Substantia nigra (tissue), 51 donors: ENCODE measurements at places on chromosomes 2 and 18.
A peak's percentile ranks its signal among the peaks of the same experiment; 100 is the strongest.

DNA sequence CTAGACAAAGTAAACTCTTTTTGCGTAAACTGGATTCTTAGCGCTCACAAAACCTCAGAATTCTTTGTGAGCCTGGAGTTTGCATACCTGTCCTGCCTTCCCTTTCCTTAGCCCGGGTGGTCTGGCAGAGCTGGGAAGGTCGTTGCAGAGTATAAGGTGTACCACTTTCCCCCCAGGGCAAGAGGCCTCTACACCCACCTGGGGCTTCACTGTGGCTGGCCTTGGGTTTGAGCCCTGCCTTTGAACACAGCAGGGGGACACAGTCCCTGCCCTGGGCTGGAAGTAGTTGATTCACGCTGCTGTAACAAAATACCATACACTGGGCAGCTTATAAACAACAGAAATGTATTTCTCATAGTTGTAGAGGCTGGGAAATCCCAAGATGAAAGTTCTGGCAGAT, 133.9 kb downstream of the B3GNT2 start:
- no peak for DNase-seq

- DNase-seq, result no peak
Measured at GRCh38 chr18:59907660-59908059, 7.9 kb downstream of the PMAIP1 start.

- no peak for DNase-seq
Measured at GRCh38 chr2:32901313-32901712, 45.4 kb upstream of the LTBP1 start.

- no peak for DNase-seq
Measured at GRCh38 chr18:68940754-68941153, 142.9 kb downstream of the CCDC102B start.

GRCh38 chr2:118525346-118525745, 322.1 kb downstream of the EN1 start:
- no peak for DNase-seq

- peak; percentile 2 for DNase-seq
Measured at GRCh38 chr2:102826904-102827303, 65.1 kb downstream of the TMEM182 start.

DNA sequence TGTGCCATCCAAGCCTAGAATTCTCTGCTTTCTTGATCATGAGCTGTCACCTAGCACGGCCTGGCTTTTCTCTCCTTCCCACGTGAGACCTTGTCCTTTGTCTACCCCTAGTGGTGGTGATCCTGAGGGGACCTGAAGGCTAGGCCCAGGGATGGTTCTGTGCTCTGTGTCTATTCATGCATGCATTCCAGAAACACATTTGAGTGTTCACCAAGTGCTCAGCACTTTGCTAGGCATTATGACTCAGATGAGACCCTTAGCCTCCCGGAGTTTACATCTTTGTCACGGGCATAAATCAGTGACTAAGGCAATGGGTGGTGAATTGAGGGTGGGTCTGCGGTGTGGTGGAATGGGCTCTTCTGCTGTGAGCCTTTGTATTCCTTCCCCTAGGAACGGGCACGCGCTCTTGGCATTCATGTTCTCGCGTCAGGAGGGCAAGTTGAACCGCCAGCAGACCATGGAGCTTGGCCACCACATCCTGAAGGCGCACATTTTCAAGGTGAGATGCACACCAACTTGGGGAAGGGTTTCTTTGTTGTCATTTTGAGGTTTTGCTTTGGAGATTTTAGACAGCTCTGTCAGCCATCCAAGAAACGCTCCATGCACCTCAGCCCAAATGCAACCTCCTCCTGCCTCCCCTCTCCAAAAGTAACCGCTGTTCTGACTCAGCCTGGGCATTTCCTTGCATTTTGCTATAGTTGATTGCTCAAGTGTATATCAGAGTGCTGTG, 100.9 kb downstream of the WDSUB1 start:
- DNase-seq, result no peak

GRCh38 chr18:54673936-54674335, 82.9 kb downstream of the DYNAP start:
- DNase-seq, result no peak

GRCh38 chr18:35771172-35771571, 189.6 kb downstream of the GALNT1 start:
- DNase-seq, result no peak

DNA sequence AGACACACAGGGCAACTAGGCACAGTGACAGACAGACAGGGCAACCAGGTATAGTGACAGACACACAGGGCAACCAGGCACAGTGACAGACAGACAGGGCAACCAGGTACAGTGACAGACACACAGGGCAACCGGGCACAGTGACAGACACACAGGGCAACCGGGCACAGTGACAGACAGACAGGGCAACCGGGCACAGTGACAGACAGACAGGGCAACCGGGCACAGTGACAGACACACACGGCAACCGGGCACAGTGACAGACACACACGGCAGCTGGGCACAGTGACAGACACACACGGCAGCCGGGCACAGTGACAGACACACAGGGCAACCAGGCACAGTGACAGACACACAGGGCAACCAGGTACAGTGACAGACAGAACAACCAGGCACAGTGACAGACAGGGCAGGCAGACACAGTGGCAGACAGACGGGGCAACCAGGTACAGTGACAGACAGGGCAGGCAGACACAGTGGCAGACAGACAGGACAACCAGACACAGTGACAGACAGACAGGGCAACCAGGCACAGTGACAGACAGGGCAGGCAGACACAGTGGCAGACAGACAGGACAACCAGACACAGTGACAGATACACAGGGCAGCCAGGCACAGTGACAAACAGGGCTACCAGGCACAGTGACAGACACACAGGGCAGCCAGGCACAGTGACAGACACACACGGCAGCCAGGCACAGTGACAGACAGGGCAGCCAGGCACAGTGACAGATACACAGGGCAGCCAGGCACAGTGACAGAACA, 64.7 kb upstream of the RAB6C start:
- no peak for DNase-seq

DNA sequence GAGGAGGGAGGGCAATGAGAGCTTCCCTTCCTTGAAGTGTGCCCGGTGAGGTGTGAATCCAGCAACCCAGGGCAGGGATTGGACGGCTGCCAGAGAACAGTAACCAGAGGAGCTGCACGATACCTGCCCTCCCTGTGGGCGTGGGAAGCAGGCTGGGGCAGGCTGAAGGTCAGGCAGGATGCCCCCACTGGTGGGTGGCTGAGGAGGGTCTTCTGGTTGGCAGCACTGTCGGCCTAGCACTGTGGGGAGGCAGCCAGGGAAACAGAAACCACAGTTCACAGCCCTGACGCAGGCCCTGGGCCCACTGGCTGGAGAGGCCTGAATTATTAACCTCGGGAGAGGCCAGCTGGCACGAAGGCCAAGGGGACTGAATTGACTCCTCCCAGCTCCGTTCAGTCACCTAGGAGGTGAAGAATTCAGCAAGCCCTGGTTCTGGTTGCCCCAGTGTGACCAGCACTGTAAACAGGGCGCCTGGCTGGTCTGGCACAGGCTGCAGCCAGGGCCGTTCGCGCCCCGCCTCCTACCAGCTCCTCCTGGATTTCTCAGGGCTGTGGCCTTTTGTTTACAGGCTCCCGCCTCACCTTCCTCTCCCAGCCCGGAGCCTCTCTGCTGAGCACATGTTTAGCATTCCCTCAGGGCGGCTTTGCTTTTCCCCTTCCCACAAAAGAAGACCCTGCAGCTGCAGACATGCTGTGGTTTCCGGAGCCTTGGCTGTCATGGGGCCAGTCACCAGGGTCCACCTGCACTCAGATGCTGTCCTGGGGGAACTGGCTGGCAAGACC, 97.8 kb downstream of the B3GNT2 start:
- DNase-seq, result no peak

DNA sequence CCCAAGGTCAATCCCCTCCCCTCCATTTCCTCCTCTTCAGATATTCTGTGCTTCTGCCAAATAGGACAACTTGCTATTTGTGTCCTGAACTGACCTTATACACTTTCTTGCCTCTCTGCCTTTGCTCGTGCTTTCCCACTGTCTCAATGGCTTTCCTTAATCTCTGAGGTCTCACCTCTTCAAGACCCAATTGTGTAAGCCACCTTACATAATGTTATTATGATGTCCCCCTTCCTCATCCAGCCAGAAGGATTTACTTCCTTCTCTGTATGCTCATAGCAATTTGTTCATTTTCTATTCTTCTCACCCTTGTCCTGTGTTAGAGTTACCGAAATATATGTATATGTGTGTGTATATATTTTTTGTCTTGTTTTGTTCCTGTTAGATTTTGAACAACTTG, 26.9 kb upstream of the DARS1 start:
- DNase-seq, result no peak

DNA sequence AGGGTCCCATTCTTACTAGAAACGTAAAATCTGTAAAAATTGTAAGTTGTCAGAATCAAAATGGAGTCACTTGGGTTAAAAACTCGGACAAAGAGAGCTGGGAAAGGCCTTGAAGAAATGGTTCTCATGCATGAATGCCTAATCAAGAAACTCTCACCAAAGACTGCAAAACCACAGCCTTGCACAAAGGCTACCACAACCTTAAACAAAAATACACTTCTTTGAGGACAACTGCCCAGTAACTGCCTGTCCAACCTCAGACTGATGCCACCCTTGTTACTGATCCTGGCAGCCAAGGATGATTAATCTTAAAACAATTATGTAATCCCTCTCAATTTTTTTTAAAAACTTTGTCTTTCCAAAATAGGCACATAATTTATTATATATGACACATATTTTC, 299.3 kb downstream of the CCDC85A start:
- no peak for DNase-seq

DNA sequence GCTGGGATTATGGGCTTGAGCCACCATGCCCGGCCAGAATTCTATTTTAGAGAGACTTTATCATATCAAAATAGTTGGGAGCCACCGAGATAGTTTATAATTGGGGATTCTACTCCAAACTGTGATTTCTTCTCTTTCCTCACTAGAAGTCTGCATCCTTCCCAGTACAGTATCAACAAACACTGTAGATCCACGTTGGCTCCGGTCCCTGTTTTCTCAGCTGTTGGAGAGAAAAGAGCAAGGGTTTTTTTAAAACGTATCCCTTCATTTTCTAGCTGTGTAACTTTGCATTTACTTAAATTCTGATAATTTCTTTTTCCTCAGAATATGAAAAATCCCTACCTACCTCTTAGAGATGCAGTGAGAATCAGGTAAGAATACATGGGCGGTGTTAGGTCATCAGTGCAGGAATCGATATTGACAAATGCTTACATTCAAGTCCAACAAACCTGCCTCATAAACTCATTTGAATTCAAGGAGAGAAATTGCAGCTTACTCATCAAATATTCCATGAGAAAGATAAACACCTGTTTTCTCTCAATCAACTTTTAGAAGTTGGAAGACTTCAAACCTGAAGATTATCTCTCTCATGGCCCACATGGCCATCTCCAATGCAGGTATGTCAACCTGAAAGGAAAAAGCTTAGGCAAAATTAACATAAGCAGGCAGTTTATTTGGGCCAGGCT, 17.7 kb upstream of the PDCL3 start:
- no peak for DNase-seq

DNA sequence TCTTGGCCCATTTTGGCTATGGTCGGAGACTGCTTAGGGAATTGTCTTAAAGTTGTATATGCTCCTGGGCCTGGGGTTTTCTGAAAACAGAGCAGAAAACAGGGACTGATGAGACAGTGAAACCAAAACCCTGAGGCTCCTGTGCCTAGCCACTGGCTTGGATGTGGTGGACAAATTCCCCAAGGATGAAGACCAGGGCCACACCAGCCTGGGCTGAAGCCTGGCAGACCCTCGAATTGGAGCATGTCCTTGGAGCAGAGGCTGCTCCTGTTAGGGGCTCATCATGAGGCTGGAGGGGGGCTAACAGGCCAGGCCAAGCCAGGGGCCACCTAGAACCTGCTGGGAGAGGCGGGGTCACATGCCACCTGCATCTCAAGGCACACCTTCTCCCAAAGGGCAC, 68.1 kb downstream of the STPG4 start:
- DNase-seq, result no peak

DNA sequence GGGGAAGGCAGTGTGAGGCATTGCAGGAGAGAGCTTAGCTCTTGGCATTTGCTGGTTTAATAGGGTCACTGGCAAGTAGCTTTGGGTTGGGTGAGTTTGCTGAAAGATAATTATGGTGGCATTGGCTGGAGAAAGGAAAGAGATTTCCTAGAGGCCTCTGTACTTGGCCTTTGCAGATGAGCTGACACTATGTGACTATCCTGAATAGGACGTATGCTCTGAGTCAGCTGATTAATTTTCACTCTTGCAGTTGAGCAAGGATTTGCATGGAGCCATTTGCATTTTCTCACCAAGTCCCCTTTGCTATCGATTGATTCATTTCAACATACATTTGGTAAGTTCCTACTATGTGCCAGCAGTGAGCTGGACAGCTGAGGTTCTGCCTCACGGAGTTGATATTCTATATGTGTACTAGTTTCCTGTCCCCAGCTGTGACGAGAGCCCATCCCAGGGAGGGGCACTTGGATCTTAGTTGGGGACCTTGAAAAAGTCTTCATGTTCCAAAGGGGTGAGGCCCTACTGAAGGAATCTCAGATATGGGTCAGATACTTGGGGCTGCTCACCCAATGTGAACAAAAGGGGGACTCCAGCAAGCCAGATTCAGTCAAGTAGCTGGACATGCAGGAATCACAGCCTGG, 245.7 kb downstream of the LOXHD1 start:
- DNase-seq, result no peak

GRCh38 chr18:6859676-6860422, 130.3 kb downstream of the ARHGAP28 start:
- no peak for DNase-seq

DNA sequence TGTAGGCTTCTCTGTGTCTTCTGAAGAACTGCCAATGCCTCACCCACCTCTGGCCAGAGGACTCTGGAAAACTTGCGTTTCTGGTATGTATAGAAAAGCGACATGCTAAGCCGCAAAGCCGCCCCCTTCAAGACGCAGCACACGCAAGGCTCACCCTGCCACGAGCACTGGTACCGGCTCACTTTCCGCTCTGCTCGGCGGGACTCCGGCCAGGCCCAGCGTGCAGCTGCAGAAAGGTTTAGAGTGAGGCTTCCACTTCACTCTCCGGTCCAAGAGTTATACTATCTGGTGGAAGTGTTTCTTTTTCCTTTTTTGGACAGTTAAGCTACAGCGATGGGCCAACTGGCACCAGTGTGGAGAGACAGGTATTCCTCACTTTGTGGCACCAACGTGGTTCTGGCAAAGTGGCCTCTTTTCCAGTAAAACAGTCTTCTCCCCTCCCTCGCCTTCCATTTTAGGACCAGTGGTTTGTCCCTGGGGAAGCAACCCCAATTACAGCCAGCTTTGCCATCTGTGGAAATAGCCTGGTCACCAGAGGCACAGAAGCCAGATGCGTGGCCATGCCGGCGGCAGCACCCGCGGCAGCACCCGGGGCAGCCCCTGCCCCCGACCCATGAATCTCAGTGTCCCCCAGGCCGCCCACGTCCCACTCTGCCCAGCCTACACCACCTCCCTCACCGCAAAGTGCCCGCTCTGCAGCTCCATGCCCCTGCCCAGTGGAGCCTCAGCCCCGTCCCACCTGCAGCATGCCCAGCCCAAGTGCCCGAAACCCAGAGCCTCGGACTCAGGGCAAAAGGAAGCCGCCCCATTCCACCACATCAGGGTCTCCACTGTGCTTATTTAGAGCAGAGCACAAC, 91.6 kb upstream of the CTDP1 start:
- DNase-seq, result no peak

- DNase-seq, result no peak
Measured at GRCh38 chr2:122739732-122740593, 984.5 kb downstream of the TSN start.
